Astrocyte (in vitro differentiated cells and primary cell): ENCODE measurements at places on chromosomes 1 and 21. TPM values are rescaled to one million over a fixed set of nuclear protein-coding genes. Genes with fewer than 3 reads are reported as not detected.

GRCh38 chr1:244030481-244031040 is 20.5 kb upstream of the ZBTB18 start:
- DNase-seq, result no peak

Gene ERMAP
- total RNA-seq, result 8.9 and 9.2 TPM in 2 replicates

Gene NTMT2
- total RNA-seq, result 0.43 TPM in 1 of 2 replicates, not detected in the other

Gene TMEM52
- total RNA-seq, result 0.84 and 1.4 TPM in 2 replicates

Gene STIL
- 5.1 and 8.8 TPM in 2 replicates for total RNA-seq

Gene CYP4X1
- total RNA-seq, result 0.24 TPM in 1 of 2 replicates, not detected in the other

Gene CAP1
- 929 and 930 TPM in 2 replicates for total RNA-seq

- no peak for DNase-seq
Measured at GRCh38 chr21:35652872-35653271, 407.5 kb downstream of the SETD4 start.

- DNase-seq, result no peak
Measured at GRCh38 chr1:217687511-217687910, 56.4 kb downstream of the SPATA17 start.

DNA sequence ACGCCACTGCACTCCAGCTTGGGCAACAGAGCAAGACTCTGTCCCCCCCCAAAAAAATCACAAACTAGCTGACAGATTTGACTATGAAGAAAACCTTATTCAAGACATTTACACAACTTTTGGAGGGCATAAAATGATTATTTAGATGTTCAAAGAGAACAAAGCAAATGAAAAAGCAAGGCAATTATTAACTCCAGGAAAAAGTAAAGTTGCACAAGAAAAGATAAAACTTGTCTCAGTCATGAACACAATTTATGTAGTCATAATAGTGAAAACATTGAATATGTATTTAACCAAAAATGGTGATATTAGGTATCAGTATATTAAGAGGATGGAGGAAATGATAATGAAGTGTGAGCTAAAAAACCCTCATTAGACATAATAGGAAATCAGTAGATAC is 11.9 kb upstream of the TARDBP start:
- no peak for DNase-seq
